Activated CD4-positive, alpha-beta T cell treated with anti-CD3 and anti-CD28 coated beads, Interleukin-2, amount 50 U/mL, for 24 hours (primary cell): ENCODE measurements at places on chromosomes 1 and 21.

GRCh38 chr1:205441716-205442050 is 14.2 kb downstream of the BLACAT1 start:
- no peak for DNase-seq

DNA sequence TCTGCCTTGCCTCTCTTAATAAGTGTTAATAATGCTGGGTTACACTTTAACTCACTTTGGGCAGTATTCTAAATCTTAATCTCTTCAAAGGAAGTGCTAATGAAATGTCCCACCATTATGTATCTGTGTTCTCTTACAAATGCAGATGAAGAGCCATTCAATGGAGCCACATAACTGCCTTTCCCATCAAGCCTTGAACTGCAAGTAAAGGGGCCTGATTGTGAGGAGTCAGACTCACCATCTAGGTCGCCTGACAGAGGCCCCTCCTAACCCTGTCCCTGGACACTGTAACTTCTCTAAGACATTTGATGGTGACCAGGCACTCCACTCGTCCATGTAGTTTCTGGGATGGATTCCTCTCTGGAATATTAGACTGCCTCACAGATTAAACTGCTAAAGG is 329.4 kb downstream of the KIF26B start:
- DNase-seq: no peak

- DNase-seq: no peak
Measured at GRCh38 chr1:3369446-3370076, 84.9 kb upstream of the ARHGEF16 start.

DNA sequence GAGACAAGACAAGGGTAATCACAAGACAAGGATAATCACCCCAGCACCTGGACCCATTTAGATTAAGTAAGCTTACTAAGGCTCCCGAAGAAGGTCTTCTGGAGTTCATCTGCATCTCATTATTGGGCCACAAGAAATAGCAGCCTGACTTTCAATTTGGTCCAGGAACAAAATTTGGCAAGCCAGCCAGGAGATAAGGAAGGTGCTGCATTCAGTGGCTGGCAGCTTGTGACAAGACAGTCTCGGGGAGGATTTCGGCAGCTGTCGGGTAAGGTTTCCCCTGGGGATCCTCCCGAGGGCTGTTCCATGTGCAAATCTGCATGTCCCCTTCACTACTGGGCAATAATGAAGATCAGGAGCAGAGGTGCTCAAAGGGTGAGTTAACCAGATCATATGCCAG is 195.2 kb downstream of the FCRL5 start:
- DNase-seq: no peak

- no peak for DNase-seq
Measured at GRCh38 chr1:17973694-17974093, 133.9 kb upstream of the IGSF21 start.

DNA sequence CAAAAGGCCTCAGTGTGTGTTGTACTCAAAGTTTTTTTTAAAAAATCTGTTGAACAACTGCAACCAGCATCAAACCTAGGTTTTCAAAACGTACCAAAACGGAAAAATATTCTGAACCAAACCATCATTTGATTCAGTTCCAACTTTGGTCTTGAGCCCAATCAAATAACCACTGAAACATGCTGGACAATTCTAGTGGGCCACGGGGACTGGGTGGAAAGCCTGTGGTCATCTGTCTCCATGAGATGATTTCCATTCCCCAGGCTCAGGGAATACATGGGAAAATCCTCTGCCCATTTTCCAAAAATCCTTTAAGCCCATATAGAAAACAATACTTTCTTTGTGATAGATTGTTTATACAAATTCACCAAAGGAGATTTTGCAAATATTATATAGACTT is 22.5 kb downstream of the ITPKB start:
- DNase-seq: no peak

GRCh38 chr1:207097871-207098324 is 6.1 kb upstream of the C4BPA start:
- peak; percentile 36 for DNase-seq

GRCh38 chr1:109299558-109300343 is 7.1 kb downstream of the MYBPHL start:
- no peak for DNase-seq
